ENCODE measurements at places on chromosomes 1 and 21.
A peak's percentile ranks its signal among the peaks of the same experiment; 100 is the strongest.

DNA sequence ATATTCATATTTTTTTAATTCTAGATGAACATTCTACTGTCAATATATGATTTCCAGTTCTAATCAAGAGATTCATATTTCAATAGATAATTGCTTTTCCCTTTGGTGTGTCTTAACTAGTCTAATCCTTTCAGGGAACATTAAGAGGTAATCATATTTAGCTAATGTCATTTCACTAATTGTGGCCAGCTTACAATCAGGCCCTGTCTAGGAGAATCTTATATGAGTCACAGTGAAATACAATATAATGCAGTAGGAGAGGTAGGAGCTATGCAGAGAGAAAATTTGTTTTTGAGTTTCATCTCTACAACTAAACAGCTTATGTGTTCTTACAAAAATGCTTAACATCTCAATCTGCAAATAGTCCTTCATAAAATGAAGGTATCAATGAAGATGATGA lies 85.9 kb downstream of the DPYD start:
- no peak for DNase-seq

DNA sequence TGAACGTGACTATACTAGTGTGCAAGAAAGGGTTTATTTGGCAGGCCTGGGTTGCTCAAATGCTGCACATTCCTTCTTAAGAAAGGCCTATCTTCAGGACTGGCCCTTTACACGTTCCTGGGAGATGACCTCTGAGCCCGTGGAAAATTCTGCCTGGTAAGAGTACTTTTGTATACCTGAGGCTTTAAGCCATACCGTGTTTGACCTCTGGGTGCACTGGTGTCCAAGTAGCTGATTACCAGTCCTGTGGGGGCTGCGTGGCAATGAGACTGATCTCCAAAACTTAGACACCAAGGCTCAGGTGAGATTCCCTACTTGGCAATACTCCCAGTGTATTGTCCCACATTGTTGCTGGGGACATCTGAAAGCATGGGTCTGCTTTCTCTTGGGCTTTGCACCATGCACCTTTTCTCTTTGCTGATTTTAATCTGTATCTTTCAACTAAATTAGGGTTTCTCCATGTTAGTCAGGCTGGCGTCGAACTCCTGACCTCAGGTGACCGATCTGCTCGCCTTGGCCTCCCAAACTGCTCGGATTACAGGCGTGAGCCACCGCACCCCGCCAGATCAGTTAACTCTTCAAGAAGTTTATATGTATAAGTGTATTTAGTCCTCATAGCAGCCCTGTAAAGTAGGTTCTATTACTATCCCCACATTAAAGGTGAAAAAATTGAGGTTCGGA lies 44.5 kb downstream of the TRIM33 start:
- no peak for DNase-seq

GRCh38 chr1:19465123-19465522 lies 20.2 kb downstream of the CAPZB start:
- DNase-seq: no peak

- no peak for DNase-seq
These were observed 32.7 kb downstream of the BEND5 start for GRCh38 chr1:48744032-48744431.

- DNase-seq: no peak
These were observed 38.7 kb downstream of the CFH start for GRCh38 chr1:196690582-196690981.

DNA sequence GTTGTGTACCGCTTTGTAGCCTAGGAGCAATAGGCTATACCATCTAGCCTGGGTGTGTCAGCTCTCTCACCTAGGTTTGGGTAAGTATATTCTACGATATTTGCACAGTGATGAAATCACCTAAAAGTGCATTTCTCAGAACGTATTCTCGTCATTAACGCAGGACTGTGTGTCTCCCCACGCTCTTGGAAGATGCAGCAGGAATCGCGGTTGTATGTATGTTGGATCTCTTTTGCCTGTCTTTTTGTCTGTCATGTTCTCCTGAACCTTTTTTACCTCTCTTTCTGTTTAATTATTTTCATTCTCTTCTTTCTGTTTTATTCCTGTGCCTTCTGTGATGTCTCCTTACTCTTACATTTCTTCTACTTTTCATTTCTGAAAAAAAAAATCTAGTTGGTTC lies 140.5 kb upstream of the COL6A1 start:
- DNase-seq: no peak

GRCh38 chr1:93219443-93219842 lies 38.9 kb downstream of the CCDC18 start:
- DNase-seq: peak; percentile 60

GRCh38 chr1:212871976-212872375 lies 13.9 kb downstream of the FLVCR1 start:
- DNase-seq: no peak

DNA sequence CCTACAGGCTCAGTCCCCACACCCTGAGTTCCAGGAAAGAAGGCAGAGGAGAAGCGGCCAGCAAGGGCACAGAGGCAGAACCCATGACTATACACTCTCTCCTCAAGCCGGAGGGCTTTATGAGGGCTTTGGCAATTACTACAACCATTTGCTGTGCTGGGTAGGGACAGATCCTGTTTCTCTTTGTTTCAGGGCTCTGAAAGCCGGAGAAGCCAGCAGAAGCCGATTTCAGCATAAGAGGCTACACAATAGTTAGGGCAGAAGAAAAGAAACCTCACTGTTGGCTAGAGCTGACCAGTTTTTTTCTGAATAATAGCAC lies 13.9 kb downstream of the GPR3 start:
- no peak for DNase-seq

GRCh38 chr1:109789551-109790180 lies 25.9 kb upstream of the EPS8L3 start:
- no peak for DNase-seq

- no peak for DNase-seq
These were observed 16.6 kb downstream of the UTP11 start for GRCh38 chr1:38029081-38029681.

DNA sequence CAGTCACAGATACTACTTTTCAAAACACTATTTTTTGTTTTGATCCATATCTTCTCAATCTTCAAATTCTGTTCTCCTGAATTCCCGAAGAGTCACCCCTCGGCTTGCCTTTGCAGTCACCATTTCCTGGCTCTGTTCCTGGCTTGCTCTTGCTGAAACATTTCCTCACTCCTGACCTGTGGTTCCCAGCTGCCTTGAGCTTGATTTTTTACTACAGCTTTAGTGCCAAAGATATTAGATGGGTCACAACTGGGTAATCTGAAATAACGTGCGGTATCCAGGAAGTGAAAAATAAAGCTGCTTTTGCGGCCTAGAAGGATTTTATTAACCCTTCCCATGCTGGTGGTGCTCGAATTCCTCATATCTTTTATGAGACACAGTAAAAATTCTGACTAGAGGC lies 318.8 kb downstream of the PCP4 start:
- no peak for DNase-seq

- DNase-seq: no peak
These were observed 164.9 kb downstream of the DYRK1A start for GRCh38 chr21:37531431-37531932.

DNA sequence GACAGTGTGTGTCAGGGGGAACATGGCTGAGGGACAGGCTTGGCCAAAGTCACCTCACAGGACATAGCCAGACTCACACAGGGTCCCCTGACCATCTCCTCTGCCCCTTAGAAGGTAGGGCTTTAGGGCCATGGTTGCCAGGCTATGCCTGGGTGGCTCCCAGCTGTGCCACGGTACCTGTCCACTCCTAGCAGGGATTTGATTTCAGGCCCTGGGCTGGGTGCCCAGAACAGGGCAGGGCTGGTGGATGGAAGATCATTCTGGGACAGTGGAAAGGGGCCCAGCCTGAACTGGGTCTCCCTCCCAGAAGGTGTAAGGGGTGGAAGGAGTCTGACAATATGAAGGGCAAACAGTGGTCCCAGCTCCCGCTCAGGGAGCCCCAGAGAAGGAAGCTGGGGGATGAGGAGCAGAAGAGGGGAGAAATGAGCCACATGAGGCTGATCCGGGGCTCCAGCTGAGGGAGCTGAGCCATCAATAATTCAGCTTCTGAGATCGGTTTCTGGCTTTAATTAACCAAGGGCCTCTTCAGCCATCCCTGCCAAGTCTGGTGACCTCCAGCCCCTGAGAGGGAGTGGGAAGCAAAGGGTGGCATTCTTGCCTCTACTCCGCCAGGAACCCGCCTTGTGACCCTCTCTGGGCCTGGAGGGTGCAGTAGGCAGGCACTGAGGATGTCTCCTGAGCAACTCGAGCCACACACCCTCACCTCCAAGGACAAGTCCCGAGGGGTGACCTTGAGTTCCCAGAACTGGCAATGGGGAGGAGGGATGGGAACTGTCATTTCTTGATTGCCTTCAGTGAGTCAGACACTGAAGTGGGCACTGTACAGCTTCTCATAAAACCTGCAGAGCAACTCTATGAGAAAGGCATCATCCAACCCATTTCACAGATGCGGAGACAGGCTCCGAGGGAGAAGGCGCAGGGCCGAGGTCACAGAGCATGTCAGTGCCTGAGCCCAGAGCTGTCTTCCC lies 2.1 kb downstream of the CD164L2 start:
- DNase-seq: no peak

GRCh38 chr1:242245255-242245654 lies 246.4 kb upstream of the MAP1LC3C start:
- no peak for DNase-seq

DNA sequence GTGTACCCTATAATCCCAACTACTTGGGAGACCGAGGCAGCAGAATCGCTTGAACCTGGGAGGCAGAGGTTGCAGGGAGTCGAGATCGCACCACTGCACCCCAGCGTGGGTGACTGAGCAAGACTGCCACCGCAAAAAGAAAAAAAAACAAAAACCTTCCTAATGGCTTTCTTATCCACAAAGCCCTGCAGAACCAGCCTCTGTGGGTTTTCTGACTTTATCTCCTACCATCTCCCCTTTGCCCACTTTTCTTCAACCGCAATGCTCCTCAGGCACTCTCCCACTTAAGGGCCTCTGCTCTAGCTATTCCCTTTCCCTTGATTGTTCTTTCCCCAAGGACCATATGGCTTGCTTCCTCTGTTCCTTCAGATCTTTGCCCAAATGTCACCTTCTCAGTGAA lies 67.9 kb upstream of the PUM1 start:
- no peak for DNase-seq

- DNase-seq: no peak
These were observed 98.0 kb downstream of the KCNJ15 start for GRCh38 chr21:38354746-38355145.

DNA sequence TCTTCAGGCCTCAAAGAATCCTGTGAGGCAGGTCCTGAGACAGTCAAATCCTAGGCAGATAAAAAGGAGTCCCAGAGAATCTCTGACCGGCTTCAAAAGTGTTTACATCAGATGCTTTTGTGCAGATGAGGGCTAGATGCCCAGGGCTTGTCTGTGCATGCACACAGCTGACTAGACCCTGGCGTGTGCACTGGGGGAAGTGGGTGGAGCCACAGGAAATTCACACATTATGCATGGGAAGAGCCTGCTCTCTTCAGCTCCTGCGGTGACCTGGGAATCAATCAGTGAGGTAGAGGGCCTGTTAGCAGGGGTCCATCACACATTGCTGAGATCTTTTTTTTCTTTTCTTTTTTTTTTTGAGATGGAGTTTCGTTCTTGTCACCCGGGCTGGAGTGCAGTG lies 36.6 kb upstream of the NHLH2 start:
- DNase-seq: no peak

DNA sequence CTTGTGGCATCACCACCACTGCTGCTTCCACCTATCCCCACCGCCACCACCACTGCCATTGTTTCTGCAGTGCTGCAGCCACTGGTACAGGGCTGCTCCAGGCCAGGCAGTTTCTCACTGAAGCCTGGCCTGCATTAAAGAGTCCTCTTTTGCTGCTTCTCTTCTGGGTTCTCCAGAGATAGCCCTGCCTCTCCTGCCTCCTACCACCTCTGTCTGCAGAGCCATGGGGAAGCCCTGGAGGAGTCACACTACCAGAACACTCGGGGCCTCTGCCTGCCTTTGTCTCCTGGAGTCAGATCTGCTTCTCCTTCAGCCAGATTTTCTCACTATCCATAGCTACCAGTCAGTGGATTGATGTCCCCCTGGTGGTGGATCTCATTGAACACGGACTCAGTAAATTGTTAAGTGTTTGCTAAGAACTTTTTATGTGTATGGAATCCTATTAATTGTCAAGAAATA lies 37.7 kb upstream of the DDAH1 start:
- DNase-seq: no peak

GRCh38 chr1:156742017-156742416 lies 1.1 kb upstream of the MRPL24 start:
- DNase-seq: no peak

DNA sequence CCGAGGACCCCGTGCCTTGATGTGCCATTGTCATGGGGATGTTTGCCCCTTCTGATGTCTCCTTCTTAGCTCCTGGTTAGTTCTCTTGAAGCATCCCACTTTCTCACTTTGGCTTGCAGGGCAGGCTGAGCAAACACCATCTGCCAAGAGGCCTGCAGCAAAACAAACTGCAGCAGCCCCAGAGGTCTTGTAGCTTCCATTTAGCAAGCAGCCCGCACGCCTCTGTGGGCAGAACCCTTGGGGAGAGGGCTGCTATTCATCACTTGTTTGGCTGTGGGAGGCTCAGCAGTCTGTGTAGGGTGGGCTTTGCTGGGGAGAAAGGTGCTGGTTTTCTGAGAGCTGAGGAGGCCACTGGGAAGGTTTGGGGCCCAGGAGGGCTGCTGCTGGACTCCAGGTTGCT lies 56.7 kb downstream of the KCNC4 start:
- DNase-seq: no peak

DNA sequence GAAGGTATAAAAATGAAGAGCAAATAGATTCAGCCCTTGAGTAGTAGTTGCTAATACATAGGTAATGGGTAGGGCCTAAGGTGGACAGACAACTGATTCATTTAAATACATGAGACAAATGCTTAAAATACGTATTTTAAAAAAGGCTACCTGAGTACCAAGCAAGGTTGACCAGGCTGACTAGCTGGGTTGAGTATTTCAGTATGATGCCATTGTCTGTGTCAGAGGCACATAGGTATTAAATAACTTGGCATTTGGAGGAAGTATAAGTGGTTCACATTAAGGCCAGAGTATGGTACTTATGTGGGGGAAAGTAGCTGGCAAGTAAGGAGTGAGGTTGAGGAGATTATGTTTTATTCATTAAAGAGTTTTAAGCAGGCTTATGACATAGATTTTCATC lies 19.4 kb downstream of the NEK7 start:
- DNase-seq: no peak

- no peak for DNase-seq
These were observed 12.8 kb downstream of the TNNI3K start for GRCh38 chr1:74247881-74248528.

DNA sequence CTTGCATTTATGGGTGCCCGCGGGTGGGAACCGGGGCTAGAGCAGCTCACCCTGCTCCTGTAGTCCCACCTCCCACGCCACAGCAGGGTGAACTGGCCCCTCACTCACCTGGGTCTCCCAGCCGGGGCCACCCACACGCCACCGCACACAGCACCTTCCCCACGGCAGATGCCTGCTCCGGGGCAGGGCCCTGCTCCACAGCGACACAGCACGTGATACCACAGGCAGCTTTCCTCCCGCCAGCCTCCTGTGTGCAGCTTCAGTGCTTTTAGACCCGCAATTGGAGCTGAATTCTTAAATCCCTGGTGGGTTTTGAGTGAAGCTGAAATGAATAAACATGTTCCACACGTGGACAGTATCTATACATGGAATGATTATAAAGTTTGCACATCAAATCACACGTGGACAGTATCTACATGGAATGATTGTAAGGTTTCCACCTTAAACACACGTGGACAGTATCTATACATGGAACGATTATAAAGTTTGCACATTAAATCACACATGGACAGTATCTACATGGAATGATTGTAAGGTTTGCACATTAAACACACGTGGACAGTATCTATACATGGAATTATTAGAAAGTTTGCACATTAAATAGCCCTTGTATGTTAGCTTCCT lies 93.1 kb upstream of the COL6A1 start:
- DNase-seq: no peak

All from activated CD8-positive, alpha-beta T cell treated with anti-CD3 and anti-CD28 coated beads, Interleukin-2, amount 10 ng/mL, durations not matched to agents 7 days and 5 days (primary cell).